ENCODE measurements at places on chromosomes 6 and 20.

DNA sequence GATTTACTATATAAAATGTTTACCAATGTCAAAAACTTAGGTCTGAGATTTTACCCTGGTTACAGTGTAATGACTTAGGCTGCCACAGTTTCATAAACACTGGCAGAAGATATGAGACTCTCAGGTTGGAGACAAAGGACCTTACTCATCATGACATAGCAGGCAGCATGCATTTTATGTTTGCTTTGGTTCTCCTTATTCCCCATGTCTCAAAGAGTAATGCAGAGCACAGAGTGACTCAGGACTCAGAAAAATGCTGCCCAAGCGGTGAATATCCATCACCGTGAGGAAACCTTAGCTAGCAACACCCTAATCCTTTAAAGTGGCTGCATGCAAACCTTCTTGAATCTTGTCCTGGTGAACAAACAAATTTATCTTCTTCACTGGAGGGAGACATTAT lies 112.1 kb upstream of the EYS start:
- no peak for DNase-seq

GRCh38 chr6:133208183-133208755 lies 32.9 kb upstream of the EYA4 start:
- DNase-seq, result peak; percentile 48

GRCh38 chr6:40931931-40932330 lies 107.1 kb downstream of the UNC5CL start:
- DNase-seq, result peak; percentile 89

- DNase-seq, result no peak
Observed at GRCh38 chr20:13249118-13249797, 28.2 kb downstream of the ISM1 start.

- peak; percentile 69 for DNase-seq
Observed at GRCh38 chr20:13336308-13337089, 115.4 kb downstream of the ISM1 start.

DNA sequence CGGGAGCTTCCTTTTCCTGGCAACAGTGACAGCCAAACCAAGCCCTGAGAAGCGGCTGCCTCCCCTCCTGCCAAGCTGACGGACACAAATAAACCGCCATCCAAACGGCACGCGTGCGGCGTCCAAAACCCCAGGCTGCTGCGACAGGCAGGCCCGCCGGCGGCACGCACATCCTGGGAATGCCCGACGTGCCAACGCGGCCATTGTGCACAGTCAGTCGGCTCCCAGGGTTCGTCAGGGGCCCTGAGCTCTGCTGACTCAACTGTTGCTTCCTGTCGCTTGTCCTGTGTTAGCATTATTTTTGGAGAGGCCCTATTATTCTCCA lies 6.8 kb downstream of the JAG1 start:
- peak; percentile 49 for DNase-seq

DNA sequence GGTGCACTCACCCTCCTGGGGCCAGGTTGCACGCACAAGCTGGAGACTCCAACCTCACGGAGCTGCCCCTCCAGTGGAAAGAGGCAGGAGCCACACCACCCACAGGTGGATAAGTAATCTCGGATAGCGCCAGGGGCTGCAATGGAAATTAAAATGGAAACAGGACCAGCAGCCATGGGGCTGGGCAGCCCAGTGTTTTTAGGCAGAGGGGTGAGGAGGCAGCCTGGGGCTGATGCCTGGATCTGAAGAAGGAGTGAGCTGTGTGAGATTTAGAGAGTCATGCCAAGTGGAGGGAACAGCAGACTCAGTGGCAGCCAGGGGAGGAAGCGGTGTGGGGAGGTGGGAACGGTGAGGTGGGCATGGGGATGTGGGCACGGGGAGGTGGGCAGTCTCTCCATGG lies 275.6 kb downstream of the SMOC2 start:
- no peak for DNase-seq

- DNase-seq, result no peak
Observed at GRCh38 chr20:20505554-20505953, 137.7 kb downstream of the INSM1 start.

GRCh38 chr6:158016571-158017383 lies 35.1 kb downstream of the SYNJ2 start:
- peak; percentile 73 for DNase-seq

DNA sequence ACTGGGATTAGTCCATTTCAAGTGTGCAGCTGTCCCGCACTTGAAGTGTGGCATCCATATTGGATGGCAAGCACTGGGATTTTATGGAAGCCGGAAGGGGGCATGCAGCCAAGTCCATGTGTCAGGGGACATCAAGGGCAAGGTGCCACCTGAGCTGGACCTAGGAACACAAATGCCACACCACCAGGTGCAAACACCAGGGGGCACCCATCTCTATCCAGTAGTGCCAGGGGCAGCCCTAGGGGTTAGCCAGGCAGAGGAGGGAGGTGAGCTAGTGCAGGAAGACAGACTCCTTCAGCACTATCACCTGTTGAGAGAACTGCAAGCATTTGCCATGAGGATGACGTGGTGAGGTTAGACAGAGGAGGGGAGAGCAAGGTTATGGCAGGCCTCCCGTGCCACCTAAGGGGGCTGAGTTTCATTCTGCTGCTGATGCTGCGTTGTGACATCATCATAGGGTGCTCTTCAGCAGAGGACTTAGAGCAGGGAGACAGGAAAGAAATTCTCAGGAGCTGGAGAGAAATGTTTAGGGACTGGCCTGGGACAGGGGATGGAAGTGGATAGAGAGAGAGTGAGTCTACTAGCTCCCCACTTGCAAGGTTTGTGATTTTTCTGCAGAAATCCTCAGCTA lies 192.6 kb upstream of the SLC24A3 start:
- DNase-seq, result no peak

GRCh38 chr6:4693173-4693970 lies 82.8 kb upstream of the CDYL start:
- DNase-seq, result no peak

DNA sequence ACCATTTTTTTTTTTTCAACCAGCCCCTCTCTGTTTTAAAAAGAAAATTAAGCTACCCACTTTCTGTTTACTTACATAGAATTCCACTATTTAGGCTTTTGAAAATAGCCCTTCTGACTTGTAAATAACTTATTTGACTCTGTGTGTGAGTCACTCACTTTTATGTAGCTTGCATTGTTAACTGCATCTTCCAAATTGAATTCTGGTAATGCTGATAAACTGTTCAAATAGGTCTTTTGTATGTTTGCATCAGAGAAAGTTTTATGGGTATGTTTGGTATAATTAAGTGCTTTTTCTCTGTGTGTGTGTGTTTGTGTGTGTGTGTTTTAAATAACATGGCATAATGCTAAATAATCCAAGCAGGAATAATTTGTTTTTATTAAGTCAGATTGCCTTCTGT lies 360.1 kb downstream of the PLCB1 start:
- DNase-seq, result no peak

DNA sequence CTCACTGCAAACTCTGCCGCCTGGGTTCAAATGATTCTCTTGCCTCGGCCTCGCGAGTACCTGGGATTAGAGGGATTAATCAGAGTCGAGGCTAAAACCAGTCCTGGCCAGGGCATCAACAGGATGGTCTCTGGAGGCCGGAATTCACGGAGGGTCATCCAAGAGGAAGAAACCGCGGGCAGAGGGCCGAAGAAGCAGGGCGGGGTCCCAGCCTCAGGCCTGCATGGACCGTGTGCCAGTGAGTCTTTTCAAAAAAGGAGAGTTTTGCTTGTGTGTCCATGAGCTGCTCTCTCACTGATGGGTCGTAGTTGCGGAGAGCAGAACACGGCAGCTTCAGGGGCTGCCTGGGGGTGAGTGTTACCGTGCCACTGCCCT lies 295.1 kb upstream of the ZNF337 start:
- DNase-seq, result no peak

DNA sequence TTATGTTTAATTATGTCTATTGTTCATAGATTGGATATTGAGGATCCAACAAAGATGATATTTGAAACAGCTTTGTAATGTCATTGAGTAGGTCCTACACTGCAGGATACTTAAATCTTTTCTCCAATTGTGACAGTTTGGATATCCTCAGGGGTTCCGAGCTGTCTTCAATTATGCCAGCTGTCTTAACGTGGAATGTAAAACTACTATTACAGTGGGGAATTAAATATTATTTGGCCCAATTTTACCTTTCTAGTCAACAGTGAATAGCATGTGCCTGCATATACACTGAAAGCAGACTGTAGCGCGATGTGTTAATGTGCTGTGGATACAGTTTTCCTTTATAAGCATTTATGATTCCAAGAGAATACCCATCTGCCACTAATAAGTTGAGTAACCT lies 156.9 kb downstream of the GRIK2 start:
- DNase-seq, result no peak

GRCh38 chr6:143241111-143241510 lies 180.4 kb downstream of the AIG1 start:
- DNase-seq, result no peak

- peak; percentile 44 for DNase-seq
Observed at GRCh38 chr6:159002432-159003155, 2.6 kb upstream of the RSPH3 start.

- no peak for DNase-seq
Observed at GRCh38 chr20:34643928-34644327, 33.0 kb downstream of the PIGU start.

DNA sequence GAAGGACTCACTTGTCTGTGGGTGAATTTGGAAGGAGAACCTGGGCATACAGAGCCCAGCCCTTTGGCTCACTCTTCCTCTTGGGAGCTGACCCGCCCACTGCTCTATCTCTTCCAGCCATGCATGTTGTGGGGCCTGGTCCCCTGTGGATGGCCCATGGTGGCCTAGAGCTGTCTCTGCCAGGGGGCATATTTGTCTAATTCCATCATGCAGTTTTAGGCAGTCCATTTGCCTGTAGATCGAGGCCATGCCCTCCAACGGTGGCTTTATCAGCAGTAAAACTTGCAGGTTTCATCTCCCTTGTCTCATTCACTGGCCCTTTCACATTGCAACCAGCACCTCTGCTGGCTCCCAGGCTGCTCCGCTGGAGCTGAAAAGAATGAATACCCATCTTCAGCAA lies 12.9 kb upstream of the EZR start:
- DNase-seq, result no peak

DNA sequence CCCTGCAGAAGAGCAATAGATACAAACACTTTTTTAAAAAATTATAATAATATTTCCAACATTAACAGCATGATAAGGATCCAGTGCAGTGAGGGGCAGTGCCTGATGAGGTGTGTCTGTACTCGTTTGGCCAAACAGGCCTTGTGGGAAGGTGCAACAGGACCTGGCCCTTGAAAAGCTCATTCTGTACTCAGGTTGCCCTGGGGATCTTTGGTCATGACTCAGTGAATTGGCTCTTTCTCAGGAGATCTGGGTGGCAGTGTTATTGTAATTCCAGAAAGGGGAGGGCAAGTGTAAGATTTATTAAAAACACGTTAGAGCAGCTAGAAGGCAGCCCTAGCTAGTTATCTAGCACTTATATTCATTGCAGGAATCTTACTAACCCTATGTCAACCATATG lies 2.9 kb upstream of the SPINT3 start:
- no peak for DNase-seq

DNA sequence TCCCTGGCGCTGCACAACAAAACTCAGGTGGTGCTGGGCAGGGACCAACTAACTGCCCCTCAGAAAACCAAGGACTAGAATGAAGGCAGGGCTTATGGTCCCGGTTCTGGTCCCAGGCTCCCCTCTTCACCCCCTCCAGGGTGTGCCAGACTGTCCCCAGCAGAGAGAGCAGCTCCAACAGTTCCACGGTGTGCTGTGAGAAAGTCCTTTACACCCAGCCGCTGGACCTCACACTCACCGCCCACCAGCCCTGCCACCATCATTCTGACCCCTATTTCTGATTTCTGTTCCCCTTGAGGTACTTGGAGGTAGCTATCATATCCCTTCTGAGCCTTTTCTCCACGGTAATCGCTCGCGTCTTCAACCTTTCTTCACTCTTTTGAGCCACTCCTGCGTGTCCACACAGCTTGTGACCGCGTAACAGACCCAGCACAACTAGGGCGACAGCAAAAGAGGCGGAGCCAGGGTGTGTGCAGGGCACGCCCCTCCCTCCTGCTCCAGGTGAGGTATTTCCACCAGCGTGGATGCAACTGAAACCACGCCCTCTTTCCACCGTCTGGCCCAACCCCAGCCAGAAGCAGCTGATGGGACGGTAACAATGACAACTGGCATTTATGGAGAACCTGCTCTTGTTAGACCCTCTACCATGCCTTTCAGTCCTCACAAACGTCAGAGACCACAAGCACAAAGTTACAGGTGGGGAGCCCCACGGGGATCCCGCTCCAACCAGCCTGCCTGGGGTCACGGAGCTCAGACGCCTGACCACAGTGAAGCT lies 2.3 kb downstream of the PXDC1 start:
- no peak for DNase-seq

GRCh38 chr6:22142856-22143255 lies 154.0 kb downstream of the PRL start:
- no peak for DNase-seq

DNA sequence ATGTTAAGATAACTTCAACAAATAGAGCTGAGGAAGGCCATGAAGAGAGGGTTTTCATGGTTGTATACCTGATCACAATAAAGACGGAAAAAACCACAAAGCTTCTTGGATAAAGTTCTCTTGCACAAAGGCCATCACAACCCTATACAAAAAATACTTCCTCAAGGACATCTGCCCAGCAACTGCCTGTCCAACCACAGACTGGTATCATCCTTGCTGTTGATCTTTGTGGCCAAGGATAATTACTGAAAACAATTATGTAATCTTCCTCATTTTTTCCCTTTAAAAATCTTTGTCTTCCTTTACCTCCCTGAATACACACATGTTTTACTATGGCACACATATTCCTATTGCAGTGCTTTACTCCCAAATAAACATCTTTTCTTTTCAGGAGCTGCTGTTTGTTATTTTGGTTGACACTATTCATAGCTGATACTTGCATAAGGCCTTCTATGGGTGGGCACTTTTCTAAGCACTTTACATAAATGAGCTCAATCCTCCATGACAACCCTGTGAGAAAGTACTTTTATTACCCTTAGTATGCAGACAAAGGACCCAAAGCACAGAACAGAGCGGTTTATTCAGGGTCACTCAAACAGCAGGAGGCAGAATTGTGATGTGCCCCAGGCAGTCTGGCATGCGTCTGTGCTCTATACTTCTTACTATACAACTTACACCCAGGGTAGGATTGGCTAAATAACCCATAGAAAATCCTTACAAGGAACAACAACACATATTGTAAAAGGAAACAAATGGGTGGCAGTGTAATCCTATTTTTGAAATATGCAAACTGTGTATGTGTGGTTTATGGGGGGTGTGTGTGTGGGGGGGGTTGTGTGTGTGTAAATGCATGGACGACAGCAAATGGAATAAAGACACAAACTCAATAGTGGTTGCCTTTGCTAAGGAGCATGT lies 35.1 kb downstream of the SNRNP48 start:
- DNase-seq, result peak; percentile 9

Measured in fibroblast of skin of back (primary cell).